NCI-H446 treated with DMSO at 0.1 percent for 48 hours (cell line): ENCODE measurements at places on chromosomes 3 and 15.

DNA sequence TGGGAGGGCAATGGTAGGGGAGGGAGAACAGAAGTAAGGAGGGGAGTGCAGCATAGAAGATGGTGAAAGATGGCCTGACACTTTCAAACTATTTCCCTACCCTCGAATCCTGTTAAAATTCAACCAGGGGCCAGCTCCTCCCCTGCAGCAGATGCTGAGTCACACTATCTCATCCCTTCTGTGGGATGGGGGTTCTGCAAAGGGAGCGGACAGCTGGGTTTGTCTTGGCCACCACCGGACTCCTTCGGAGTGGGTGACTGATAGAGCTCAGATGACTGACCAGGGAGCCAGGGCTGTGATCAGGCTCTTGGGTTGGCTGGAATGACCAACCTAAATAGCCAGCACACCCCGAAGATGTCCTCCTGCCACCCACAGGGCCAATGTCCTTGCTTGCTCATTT is 33.6 kb upstream of the TMCC1 start:
- no peak for DNase-seq

DNA sequence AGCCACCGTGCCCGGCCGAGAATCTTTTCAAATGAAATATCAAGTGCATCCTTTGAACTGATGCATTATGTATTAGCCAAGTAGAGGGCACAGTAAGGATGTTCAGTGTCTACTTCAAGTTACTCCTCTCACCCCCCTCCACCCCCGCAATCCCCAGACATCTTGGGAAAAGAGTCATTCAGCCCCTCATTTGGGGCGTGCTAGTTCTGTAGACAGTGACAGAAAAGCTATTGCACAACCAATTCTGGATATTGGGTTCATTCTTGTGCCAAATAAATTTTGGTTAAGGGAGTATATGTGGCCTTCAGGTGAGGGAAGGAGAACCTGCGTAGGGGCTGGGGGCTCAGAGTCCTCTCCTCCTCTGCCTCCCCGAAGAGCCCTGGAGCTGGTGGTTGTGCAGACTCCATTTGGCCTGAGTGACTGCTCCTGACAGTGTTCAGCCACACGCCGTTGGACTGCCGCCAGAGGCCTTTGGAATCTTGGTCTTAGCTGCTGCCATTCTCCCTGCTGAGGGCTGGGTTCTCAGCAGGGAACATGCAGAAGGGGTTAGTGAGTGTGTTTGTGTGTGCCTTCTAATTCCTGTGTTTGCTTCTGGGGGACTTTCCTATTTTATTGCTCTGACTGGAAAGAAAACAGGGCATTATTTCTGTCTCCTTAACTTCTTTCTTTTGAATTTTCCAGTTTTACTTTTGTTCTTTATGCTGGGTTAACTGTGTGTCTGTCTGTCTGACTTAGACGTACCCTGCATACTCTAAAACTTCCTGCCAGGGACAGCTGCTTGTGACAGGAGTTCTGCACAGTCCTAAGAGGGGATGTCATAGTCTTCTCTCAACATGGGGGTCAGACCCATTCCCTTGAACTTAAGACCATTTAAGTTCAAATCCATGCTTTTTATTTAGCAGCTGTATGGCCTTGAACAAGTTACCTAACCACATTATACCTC is 21.0 kb downstream of the RARB start:
- peak; percentile 69 for DNase-seq

- no peak for DNase-seq
Measured at GRCh38 chr3:41629986-41630385, 331.9 kb downstream of the ULK4 start.

DNA sequence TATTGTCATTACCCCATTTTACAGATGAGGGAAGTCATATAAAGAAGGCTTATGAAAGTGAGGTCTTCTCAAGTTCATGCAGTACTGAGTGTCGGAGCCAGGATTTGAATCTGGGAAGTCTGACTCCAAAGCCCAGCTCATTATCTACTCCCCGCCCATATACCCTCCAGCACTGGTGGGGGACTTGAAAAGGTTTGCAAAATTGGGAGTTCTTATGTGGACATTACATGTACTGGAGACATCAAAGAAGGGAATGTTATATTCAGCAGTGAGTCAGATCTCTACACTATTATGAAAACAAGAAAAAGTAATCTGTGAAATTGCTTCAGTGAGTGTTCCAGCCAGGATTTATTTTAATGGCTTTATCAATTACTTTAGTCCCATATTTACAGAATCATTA is 185.2 kb upstream of the CADPS start:
- DNase-seq: no peak

- no peak for DNase-seq
Measured at GRCh38 chr3:175447521-175447920, 588.4 kb downstream of the NAALADL2 start.

GRCh38 chr15:74295800-74296199 is 59.7 kb downstream of the CCDC33 start:
- DNase-seq: no peak

GRCh38 chr15:41483519-41483918 is 10.2 kb upstream of the ITPKA start:
- DNase-seq: no peak

DNA sequence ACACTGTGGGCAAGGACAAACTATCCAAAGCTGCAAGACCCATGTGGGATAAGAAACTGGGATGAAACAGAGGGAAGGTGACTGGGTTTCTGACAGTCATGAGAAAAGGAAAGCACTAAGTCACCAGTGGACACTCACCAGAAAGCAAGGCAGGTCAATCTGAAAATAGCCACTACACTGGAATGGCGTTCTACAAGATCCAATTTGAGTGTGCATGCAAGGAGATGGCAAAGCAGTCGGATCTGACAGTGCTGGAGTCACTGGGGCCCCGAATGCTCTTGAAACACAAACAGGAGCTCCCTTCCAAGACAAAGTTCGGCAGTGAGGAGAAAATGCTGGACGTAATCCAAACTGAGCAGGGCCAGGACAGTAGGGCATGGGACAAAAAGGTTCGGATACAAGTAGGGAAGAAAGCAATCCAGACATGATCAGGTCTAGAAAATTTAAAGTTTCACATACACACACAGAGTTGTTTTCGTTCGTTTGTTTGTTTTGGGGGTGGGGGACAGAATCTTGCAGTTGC is 95.5 kb downstream of the EOMES start:
- DNase-seq: no peak

DNA sequence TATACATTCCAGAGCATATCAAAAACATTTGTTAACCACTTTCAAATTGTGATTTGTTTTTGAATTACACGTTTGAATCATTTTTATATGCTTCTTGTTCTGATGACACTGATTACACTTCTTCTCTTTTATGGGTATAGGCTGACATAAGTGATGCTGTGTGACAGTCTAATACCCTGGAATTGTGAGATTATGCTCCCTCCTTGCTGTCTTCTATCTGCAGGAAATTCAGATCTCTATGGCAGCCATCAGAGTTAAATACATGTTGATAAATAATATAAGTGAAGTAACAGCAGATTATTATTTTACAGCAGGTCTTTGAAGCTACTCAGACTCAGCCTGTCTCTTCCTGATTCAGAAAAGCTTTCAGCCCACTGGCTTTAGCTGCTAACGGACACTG is 248.9 kb downstream of the ZMAT3 start:
- no peak for DNase-seq

DNA sequence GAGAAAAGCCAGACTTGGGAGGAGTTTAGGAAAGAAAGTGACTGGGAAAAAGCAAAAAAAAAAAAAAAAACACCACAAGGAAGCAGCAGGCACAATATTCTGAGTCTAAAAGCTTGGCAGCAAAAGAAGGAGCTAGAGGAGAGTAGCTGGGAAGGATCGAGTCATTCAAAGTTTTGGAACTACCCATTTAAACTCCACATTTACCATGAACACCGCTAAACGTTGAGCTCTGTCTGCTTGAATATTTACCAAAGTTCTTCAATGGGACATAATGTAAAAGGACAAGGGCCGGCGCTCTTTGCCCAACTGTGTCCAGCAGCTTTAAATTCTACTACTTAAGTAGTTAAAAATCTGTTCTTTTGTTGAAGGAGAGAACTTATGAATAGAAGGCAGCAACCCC is 481.9 kb downstream of the FOXP1 start:
- no peak for DNase-seq

DNA sequence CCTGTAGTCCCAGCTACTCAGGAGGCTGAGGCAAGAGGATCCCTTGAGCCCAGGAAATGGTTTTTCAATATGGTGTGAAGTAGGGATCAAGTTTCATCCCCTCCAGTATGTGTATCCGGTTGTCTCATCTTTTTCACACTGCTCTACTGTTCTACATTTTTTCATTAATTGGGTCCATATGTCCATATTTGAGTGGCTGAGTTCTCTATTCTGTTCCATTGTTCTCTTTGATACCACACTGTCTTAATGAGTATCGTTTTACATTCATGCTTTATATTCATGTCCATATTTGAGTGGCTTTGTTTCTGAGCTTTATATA is 81.6 kb upstream of the LRRFIP2 start:
- no peak for DNase-seq

- DNase-seq: no peak
Measured at GRCh38 chr15:93709708-93710107, 521.7 kb upstream of the MCTP2 start.

DNA sequence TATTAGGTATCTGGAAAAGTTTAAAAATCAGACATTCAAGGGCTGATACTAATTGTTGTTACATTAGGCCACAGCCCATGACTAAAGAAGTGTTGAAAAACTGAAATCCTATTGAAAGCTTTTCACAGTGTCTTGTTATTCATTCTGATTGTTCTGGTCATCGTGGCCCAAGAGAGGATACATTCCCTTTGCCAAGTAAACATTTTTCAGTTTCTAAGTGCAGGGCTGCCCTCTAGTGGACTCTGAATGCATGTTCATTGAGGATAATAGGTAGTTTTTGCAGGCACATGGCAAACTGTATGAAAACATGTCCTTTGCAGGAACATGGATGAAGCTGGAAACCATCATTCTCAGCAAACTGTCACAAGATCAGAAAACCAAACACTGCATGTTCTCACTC is 181.1 kb downstream of the MYRIP start:
- no peak for DNase-seq

DNA sequence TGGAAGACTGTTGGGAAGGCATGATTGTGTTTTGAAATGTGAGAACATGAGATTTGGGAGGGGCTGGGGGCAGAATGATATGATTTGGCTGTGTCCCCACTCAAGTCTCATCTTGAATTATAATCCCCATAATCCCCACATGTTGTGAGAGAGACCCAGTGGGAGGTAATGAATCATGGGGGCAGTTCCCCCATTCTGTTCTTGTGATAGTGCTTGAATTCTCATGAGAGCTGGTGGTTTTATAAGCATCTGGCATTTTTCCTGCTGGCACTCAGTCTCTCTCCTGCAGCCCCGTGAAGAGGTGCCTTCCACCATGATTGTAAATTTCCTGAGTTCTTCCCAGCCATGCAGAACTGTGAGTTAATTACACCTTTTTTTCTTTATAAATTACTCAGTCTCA is 430.5 kb downstream of the OTOL1 start:
- DNase-seq: no peak

DNA sequence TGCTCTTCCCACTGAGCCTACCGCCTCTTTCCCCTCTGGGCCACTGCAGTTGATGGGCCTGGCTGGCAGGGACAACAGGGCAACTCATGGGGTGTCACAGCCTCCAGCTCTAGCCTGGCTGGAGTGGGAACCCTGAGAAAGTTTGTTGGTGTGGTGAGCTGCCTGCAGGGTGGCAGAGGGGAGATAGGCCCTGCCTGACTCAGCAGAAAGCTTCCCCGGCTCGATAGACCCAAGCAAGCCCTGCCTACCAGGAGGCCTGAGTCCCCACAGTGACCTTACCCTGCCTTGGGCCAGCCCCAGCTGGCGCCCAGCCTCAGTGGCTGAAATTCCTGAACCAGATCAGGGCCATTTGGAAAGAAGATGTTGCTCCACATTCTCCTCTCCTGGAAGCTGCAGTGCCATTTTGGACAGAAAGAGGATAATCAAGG is 29.4 kb downstream of the ABTB1 start:
- DNase-seq: no peak

DNA sequence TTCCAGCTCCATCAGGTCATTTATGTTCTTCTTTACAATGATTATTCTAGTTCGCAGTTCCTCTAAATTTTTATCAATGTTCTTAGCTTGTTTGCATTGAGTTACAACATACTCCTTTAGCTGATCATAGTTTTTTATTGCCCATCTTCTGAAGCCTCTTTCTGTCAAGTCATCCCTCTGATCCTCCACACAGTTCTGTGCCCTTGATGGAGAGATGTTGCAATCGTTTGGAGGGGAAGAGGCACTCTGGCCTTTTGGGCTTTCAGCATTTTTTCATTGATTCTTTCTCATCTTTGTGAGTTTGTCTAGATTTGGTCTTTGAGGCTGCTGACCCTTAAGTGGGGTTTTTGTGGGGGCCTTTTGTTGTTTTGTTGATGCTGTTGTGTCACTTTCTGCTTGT is 234.6 kb upstream of the CBLB start:
- no peak for DNase-seq

DNA sequence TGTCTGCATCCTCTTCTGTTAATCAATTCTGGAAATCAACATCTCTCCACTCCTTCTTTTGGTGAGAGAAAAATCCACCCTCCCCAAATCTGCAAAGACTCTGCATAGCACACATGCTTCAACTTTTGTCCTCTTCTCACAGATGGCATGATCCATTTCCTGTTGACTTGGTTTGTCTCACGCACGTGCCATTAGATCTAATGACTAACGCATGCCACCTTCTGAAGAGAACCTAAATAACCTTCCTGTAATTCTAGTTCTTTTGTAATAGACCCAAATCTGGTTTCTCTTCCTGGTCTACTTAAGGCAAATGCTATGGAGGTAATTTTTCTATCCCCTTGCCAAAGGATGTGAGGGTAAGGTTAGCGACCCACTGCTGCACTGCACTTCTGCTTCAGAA is 51.0 kb upstream of the ATOSA start:
- DNase-seq: no peak

DNA sequence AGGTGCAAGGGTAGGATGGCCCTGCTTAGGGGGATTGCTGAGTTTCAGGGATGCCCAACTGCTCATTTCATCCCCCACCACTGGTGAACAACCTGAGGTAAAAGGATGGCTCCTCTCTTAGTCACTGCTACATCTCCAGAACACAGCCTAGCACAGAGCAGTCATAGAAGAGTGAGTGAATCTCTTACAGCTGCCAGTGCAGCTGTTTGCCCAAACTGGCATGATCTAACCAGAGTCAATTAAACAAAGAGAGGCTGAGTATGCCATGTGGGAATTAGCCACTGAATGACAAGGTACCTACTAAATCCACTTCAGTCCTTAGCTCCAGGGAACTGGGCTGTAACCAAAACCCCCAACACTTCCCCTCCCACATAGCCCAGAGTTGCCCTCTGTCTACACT is 6.8 kb upstream of the NCKIPSD start:
- no peak for DNase-seq

- no peak for DNase-seq
Measured at GRCh38 chr3:152226176-152226575, 42.6 kb upstream of the MBNL1 start.
